ENCODE measurements at places on chromosomes 7 and 10.

DNA sequence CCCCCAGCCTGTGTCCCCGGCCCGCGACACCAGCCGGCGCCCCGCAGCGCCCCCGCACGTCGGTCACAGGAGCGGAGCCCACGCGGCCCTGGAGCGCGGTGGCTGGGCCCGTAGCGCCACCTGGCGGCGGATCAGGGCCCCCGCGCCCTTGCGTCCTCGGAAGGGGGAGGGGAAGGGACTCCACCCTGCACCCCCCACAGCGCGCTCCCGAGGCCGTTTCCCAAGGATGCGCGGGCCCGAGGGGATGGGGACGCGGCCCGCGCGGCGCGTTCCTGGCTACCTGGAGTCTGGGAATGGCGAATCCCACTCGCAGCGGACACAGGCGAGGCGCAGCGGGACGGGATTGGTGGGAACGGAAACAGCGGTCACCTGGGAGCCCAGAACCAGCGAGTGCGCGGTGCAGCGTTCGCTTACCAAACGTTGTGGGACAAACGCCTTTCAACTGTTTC is 23.8 kb upstream of the MKI67 start:
- peak; percentile 71 for DNase-seq

DNA sequence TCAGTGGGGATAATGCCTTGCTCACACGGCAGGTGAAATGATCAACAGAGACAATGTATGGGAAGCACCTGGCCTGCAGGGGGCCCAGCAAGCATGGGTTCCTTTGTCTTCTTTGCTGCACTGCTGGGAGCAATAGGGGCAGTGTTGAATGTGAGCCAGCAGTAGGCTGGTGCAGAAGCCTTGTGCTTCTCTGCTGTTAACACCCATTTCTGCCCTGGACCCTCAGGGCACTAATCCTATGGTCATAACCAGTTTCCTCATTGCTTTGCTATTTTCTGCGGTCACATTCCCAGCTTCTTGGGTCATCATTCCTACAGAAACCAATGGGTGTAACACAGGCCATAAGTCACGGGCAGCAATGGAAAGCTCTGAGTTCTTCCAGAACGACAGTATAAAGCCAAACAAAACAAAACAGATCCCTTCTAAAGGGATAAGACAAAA is 10.9 kb upstream of the LGI1 start:
- DNase-seq: no peak

- DNase-seq: no peak
Observed at GRCh38 chr7:140170375-140170774, 6.4 kb downstream of the KDM7A start.

DNA sequence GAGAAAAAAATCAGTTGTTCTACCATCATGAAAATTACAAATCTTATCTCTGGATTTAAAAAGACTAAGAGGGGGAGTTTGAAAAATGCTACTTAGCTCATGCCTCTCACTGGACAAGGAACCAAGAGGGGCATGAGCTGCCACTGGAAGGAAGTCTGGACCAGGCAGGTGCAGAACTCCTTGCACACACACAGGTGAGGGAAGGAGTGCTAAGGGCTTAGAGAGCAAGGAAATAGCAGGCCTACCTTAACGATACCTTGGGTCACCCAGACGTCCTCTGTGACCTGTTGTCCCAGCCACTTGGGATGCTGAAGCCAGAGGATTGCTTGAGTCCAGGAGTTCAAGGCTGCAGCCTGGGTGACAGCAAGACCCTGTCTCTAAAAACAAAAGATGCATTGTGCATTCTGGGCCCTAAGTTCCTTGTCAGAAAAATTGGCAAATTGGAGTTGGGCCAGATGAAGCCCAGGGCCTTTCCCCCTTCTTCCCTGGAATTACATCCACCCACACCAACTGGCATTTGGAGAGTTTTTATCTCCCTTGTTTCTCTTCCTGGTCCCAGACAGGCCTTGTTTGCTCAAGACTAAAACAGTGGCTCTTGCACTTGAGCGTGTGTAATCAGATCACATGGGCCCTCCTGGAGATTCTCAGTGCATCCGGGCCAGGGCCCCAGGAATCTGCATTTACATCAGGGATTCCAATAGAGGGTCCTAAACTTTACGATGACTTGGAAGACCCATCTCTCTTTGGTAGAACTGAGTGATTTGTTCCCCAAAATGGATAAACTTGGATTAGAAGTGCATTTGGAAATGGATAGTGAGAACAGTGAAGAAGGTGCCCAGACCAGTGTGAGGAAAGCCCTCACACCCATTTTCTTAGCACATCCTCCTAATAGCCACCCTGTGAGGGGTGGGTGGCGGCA is 3.0 kb downstream of the DDIT4 start:
- peak; percentile 69 for DNase-seq

DNA sequence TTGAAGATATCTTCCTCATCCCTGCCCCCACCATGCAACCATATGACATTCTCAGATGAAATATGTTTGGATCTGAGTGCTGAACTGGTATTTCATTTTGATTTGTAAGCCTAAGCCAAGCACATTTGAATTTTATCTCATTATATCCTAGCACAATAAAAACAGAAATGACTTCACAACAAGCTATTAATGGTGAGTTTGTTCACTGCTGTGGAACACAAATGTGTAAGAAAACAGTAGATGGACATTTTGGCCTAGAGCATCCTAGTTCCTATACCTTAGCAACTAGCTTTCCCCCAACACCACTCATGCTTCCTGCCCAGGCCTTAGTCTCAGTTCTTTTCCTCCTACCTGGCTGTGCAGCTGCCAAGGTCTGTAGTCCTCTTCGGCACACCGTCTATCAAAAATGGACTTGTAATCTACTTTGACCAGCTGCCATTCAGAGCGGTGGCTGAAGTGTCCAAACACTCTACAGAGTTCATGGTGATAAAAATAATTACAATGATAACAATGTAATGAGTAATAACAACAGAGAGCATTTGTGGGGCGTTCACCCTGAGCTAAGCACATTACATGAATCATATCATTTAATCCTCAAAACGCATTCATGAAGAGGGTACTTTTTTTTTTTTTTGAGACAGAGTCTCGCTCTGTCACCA is 491.9 kb downstream of the SORCS1 start:
- no peak for DNase-seq

DNA sequence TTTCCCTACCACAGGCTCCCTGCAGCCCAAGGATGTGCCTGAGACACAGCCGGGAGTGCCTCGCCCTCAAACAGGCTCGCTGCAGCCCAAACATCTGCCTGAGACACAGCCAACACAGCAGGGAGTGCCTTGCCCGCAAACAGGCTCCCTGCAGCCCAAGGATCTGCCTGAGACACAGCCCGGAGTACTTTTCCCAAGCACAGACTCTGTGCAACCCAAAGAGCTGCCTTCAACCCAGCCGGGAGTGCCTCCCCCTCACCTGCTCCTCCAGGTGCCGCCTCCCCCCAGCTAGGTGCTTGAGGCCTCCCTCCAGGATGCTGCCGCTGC is 42.9 kb downstream of the ANTXRL start:
- DNase-seq: no peak

DNA sequence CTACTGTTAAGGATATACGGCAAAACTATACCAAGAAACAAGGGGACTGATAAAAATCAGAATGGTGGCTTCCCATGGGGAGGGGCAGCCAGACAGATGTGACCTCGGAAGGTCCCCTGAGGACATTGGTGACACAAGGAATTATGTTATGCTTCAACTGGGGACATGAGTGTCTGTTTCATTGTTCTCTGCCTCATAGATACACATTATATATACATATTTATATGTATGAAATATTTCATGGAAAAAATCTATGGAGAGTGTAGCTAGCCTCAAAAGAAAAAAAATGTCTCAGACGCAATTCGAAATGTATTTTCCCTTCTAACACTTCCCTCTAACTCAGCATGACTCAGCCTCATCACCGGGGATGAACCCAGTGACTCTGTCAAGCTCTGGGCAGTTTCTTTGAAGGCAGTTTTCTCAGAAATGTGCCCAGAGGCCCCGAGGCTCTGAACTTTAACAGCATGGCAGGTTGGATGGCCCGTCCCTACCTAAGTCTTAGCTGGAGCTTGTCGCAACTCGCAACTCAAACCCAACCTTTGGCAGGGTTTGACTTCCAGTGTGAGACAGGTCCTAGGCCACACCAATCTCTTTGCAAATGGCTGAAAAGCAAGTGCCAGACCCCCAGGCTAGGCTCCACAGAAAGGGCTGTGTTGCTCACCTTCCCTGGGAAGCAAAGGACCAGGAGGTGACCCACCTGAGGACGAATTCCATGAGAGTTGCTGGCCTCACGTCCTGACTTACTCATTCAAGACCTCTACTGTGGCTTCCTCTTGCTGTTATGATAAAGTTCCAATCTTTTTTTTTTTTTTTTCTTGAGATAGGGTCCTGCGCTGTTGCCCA is 86.9 kb downstream of the CARD11 start:
- peak; percentile 82 for DNase-seq

DNA sequence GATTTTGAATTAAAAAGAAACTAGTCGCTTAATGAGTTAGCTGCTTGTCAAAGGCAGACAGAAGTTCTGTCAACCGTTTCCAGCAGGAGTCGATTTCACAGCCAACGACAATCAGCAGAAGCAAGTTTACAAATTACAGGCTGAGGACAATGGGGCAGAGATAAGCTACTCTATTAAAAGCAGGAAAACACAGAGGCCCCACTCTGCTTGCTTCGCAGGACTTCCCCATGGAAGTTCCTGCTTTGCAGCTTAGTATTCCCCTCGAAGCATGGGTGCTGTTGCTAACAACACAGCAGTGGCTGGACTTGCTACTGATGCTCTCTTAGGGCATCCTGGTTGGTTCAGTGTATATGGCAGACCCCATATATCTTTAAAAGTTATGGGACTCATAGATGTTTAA is 50.8 kb upstream of the KLF6 start:
- peak; percentile 62 for DNase-seq

DNA sequence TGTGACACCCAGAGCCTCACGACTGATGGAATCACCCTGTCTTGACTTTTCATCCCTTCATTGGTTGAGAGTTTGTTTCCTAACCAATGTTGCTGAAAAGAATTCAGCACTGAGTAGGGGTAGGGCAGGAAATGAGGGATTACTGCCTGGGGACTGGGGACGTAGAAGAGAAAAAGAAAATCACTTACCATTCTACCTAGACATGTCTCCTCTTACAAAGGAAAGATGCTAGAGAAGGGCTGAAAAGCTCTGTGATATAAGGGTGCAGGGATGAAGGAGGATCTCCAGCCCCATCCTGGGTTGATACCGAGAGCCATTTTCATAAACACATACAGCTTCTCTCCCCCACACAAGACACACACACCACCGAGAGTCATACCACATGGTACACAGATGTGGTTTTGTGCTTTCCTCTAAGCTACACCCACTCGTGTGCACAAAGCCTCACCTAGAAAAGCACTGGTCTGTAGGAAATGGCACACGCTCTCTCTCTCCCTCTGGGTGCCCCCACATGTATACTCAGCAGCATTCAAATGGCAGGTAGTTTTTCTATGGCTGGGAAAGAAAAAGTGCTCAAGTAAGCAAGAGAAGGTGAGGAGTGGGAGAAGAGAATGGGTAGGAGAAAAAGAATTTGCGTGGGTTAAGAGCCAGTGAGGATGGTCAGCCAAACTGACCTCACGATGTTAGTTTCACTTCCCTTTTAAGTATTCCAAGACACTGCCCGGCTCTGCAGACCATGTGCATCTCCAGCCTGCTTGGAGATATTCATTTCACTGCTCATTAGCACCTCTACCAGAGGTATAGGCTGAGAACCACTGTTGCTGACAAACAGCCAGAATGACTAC is 85.8 kb downstream of the CALD1 start:
- no peak for DNase-seq
